Hippocampal formation (tissue), 2 donors: ENCODE measurements at places on chromosomes 16 and 17.

GRCh38 chr17:41792845-41793783, 6.6 kb upstream of the JUP start:
- no peak for DNase-seq

- DNase-seq = no peak
Measured at GRCh38 chr17:8327303-8327649, 12.4 kb upstream of the ODF4 start.

DNA sequence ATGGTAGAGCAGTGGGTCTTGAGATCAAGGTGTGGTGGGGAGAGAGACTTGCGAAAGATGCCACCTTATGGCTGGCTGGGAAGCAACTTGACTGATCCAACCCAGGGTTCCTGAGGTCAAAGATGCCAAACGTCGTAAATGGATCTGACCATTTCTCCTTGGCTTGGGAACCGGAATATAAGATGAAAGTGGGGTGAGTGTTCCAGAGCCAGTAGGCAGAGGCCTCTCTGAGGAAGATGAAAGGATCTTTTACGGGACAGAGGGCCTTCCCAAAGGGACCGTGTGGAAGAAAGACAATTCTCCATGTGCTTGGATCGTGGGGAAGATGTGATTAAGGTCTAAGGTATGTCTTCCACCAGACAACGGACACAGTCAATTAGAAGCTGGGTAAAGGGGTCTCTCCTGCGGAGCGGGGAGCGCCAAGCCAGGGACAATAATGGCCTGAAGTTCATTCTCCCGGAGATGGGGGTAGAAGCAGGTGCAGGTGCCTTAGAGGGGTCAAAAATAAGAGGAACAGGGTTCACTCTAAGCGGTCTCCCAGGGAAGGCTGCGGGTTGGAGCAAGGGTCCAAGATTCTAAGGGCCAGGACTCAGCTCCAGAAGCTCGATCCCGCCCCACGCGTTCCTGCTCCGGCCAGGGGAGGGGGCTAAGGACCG, 800 bp downstream of the FXR2 start:
- no peak for DNase-seq

GRCh38 chr16:59341368-59341767, 607.3 kb upstream of the GOT2 start:
- DNase-seq = no peak

- DNase-seq = no peak
Measured at GRCh38 chr17:60933739-60934138, 256.1 kb downstream of the BCAS3 start.
